NCI-H524 treated with DMSO at 0.1 percent for 48 hours (cell line): ENCODE measurements at places on chromosomes 7 and 10.

- no peak for DNase-seq
These were observed 47.6 kb downstream of the PLXNA4 start for GRCh38 chr7:132528695-132529094.

GRCh38 chr7:101743241-101743994 lies 74.0 kb upstream of the CUX1 start:
- no peak for DNase-seq

GRCh38 chr10:60123668-60124067 lies 217.3 kb upstream of the CCDC6 start:
- no peak for DNase-seq

DNA sequence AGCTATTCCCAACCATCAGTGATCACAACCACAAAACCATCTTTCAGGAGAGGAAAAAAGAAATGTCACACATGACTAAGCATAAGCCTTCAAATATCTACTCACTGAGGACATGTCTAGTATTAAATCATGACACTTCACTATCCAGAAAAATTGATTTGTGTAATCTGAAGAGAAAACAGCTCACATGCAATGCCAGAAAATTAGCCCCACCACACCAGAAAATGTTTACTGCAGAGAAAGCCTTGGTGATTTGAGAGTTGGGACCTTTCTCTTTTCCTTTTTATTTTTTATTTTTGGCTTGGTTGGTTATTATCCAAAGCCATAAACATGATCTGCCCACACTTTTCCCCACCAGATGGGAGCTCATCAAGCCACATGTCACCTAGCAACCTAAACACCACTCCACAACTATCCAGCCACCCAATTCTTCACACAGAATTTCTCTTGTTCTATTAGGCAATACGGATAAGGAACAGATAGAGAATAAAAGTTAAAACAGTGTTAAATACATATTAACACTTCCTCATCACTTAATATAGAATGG lies 3.1 kb downstream of the PARD3 start:
- no peak for DNase-seq

GRCh38 chr7:26787701-26788100 lies 76.7 kb downstream of the SKAP2 start:
- no peak for DNase-seq

- no peak for DNase-seq
These were observed 10.8 kb downstream of the SLF2 start for GRCh38 chr10:100923580-100923979.

GRCh38 chr10:88932539-88933256 lies 19.9 kb downstream of the ACTA2 start:
- peak; percentile 22 for DNase-seq

DNA sequence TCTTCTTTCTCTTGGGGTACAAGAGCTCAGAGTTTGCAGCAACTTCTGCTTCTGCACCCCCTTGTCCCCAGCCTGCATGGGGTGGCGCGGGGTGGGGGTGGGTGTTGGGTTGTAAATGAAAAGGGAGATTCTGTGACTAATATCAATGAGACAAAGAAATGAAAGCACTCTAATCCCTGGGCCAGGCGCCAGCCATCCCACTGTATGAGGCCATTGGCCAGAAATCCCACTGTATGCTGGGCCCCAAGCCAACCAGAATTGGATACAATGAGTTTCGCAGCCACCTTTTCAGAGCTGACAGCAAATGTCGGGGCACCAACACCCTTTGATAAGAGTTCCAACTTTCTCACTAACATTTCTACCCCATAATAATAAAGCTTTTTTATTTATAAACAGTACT lies 10.9 kb upstream of the PTN start:
- no peak for DNase-seq

DNA sequence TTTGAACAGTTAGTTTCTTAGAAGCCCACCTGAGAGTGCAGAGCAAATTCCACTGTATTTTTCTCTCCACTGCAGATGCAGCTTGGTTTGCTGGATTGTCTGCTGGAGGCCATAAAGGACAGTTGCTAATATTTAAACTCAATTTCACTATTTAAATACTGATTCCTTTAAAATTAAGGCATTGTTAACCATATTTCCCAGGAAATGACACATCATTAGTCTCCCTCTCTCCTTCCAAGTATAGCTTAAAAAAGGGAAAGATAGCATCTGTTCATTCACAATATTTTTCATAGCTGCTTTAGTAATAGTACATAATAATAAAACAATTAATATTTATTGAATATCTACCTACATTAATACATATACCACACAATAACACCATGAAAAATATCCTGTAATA lies 252.9 kb downstream of the HGF start:
- DNase-seq, result no peak

GRCh38 chr10:51786684-51787035 lies 87.3 kb upstream of the CSTF2T start:
- DNase-seq, result no peak

GRCh38 chr10:126425489-126426065 lies 37.3 kb upstream of the ADAM12 start:
- no peak for DNase-seq

DNA sequence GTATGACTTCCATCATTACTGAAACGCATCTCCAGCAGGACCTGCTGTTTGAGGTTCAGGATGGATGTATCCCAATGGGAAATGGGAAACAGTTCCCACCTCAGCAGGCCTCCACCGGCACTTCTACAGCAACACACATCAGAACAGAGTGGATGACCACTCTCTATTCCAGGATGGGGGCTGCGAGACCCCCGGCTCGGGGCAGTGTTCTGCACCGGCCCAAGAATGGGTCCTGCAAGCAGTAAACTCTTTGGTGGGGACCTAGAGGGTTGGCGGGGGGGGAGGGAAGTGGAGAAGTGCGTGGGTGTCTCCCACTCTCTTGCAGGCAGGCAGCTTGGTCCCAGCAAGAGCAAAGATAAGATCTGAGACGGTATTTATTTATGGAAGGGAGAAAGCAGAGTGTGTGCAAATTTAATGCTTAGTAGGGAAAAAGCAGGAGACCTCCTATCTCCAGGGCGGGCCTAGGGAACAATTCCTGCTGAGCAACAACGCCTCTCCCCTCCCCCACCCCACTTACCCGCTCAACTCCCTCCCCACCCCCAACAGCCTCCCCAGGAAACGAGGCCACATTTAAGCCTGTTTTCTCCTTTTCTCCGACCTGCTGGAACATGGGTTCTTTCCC lies 4.0 kb downstream of the SFMBT2 start:
- no peak for DNase-seq

- DNase-seq, result no peak
These were observed 9.8 kb downstream of the TMEM209 start for GRCh38 chr7:130195396-130195795.

DNA sequence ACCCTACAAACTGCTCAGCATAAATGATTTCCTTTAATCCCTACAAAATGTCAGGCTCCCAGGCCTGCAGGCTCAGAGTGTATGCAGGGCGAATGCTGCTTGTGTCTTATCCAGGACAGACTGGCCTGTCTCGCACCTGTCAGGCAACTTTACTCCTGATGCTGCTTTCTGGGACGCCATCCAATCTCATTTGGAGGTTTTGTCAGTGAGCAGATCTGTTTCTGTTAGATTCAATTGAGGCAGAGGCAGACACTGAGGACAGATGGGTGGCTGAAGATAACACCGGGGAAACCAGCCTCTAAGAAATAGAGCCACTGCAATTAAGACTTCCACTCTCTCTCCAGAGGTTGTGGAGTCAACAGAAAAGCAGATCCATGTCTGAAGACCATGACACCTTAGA lies 115.6 kb downstream of the DPP6 start:
- no peak for DNase-seq

DNA sequence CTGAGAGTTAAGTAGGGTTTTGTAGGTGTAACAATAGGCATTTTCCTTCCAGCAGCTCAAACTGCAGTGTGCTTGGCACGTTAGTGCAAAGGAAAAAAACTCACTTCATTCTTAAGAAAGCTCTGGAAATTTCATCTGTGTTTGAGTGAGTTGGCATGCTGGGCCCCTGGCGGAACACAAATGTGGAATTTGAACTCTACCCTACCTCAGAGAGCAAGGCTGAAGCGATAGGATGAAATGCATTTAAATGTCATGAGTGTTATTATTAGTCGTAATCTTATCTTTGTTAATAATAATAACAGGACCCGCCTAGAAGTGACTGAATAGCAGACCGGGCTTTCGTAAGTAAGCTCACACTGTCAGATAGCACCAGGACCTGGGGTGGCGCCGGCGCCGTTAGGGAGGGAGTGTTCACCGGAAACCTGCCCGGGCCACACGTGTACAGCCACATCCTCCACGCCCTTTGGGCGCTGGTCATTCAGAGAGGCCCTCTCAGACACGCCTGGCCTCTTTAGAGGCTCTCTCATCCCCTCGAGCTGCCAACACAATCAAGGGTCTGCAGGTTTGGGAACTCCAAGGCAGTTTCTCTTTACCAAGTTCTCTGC lies 63.5 kb downstream of the GRK5 start:
- no peak for DNase-seq

- DNase-seq, result no peak
These were observed 34.4 kb upstream of the YAE1 start for GRCh38 chr7:39531818-39532217.

DNA sequence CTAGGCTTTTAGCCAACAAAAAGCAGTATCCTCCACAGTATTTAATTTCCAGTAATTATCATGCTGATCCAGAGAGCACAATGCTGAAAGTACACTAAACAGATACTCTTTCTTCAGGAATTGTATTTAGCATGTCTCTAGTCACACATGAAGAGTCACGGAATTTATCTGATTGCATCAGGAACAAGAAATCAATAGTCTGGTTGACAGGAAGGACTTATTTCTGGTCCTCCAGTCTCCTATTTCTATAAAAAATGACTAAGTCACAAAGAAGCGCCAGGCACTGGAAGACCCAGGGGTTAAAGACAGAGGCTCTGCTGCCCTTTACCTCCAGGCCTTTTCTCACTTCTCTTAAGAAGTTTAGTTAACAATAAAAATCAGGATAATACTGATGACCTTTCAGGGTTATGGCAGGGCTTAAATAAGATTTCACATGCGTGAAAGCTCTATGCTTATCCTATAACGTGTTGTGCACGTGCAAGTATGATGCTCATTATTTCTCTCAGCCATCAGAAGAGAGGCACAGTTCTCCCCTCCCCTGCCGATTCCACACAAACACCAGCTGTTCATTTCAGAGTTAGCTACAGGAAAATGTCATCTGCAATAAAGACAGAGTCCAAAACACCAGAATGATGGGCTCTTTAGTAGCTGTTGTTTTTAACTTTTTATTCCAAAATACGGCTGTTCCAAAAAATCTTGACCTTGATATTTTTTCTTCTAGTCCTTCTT lies 36.9 kb downstream of the SLC26A4 start:
- peak; percentile 3 for DNase-seq

DNA sequence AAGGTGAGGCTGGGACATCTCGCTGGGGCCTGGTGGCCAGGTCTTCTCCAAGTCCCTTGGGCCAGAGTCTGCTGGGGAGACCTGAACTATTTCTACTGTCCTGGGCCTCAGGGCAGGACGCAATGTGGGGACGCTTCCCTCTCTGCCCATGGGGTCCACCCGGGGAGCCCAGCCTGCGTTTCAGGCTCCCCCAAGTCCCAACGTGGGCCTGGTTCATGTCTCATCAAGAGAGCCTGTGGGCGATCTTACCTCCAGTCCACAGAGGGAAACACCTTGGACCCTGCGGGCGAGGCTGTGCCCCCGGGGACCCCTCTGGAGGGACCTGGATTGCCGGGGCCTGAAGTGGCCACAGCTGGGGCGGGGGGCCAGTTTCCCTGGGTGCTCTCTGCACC lies 91.7 kb downstream of the DNAJB6 start:
- DNase-seq, result no peak

DNA sequence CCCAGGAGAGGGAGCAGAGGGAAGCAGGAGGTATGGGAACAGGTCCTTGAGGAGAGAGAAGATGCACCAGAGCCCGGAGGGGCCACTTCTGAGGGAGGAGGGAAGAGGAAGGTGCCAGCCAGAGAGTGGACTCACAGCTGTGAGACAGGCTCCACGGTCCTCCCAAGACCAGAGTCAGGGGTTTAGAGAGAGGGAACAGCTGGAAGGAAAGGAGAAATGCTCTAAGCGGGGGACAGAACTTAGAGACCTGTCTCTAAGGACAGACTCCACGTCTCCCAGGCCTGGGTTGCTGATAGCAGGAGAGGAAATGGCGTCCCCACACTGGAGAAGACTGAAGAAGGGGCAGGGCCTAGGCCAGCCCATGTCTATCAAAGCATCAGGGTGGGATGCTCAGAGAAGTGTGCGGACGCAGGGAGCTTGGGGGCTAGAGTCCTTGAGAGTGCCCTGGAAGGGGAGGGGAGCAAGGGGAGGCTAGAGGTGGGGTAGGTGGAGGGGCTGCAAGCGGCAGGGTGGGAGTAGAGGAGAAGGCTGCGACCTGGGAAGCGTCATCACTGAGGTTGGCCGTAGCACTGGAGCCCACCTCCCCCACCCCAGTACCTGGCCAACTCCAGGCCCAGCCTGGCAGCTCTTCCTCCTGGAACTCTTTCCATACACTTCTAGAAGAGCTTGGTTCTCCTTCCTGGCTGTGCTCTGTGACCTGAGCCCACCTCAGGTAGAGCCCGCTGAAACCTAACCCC lies 25.6 kb upstream of the GRID1 start:
- no peak for DNase-seq
